ENCODE measurements at places on chromosomes 12 and 14.
A peak's percentile ranks its signal among the peaks of the same experiment; 100 is the strongest.

- DNase-seq: no peak
Observed at GRCh38 chr14:33370426-33370825, 431.7 kb downstream of the NPAS3 start.

DNA sequence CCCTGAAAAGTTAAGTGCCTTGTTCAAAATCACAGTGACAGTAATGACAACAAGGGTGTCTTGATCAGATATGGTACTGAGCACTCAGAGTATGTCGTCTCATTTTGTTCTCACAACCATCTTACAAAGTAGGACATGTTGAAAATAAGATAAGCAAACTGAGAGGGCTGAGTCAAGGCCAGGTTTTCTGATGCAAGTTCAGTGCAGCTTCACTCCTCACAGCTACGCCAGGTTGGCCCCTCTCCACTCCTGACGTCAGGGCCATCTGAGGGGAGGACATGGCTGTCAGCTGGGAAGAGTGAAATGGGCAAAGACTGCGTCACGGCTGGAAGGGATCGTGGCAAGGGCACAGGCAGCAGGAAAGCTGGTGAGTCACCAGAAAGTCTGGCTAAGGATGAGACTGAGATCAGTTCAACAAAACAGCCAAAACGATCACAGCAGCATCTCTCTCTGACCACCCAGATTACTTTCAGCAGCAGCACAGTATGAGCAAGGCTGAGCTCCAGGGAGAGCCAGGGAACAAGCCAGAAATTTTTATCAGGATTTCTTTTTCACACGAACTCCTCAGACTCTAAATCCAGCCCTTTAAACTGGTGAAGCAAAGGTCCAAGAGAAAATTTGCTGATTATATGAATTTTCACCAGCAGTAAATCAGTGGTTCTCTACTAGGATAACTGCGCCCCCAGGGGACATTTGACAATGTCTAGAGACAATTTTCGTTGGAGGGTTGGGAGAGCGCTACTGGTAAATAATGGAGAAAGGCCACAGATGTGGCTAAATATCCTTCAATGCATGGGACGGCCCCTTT, 297.9 kb upstream of the AMIGO2 start:
- no peak for DNase-seq

GRCh38 chr12:47556261-47557030, 149.4 kb downstream of the RPAP3 start:
- DNase-seq: no peak

- no peak for DNase-seq
Observed at GRCh38 chr14:34502545-34503225, 36.8 kb downstream of the EAPP start.

GRCh38 chr12:115709540-115710011, 567.9 kb downstream of the MED13L start:
- no peak for DNase-seq

DNA sequence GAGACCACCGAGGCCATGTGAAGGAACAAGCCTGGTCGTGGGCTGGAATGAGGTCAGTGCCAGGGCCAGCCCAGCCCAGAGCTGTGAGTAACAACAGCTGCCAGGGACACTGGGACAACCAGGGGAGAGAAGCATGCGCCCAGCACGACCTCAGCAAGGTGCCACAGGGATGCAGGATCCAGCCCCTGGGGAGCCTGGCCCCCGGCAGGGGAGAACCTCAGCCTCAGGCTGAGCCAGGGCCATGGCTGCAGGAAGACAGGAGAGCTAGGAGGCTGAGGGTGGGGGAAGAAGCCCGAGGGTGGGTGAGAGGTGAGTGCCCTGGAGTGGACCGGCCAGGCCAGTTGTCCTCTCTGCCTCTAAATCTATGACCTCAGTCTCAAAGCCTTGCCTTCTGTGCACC, 62.6 kb downstream of the BCL11B start:
- DNase-seq: no peak

- DNase-seq: no peak
Observed at GRCh38 chr12:119176267-119177055, 2.3 kb upstream of the HSPB8 start.

GRCh38 chr12:44972746-44973421, 78.0 kb downstream of the DBX2 start:
- peak; percentile 9 for DNase-seq

- DNase-seq: peak; percentile 71
Observed at GRCh38 chr12:49671031-49671765, 36.0 kb downstream of the FMNL3 start.

- DNase-seq: no peak
Observed at GRCh38 chr12:115984616-115985015, 292.9 kb downstream of the MED13L start.

- no peak for DNase-seq
Observed at GRCh38 chr14:58836303-58836974, 198.7 kb downstream of the DACT1 start.

DNA sequence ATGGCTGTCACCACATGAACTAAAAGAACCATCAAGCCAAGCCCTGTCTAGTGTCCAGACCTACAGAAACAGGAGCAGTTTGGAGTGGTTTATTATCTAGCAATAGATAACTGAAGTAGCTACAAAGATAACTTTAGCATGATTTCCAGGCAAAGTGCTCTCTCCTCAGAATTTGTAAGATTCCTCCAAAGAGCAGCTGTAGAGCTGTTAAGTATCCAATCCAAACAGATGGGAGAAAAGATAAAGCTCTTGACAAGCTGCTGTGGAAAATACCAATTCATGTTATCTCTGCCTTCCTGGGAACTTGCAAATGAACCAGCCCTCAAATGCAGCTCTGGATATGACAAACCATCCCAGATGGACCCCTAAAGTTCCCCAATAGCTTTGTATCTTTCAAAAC, 78.9 kb upstream of the RESF1 start:
- DNase-seq: no peak

DNA sequence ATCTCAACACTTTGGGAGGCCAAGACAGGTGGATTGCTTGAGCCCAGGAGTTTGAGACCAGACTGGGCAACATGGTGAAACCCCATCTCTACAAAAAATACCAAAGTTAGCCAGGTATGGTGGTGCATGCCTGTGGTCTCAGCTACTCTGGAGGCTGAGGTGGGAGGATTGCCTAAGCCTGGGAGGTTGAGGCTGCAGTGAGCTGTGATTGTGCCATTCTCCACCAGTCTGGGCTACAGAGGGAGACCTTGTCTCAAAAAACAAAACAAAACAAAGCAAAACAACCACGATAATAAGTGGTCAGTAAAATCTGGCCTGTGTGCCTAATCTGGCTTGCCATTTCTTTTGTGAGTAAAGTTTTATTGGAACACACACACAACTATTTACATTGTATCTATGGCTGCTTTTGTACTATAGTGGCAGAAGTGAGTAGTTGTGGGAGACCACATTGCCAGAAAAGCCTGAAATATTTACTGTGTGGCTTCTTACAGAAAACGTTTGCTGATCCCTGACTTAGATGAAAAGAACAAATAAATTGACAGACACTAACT, 19.4 kb upstream of the KLRG1 start:
- DNase-seq: no peak

DNA sequence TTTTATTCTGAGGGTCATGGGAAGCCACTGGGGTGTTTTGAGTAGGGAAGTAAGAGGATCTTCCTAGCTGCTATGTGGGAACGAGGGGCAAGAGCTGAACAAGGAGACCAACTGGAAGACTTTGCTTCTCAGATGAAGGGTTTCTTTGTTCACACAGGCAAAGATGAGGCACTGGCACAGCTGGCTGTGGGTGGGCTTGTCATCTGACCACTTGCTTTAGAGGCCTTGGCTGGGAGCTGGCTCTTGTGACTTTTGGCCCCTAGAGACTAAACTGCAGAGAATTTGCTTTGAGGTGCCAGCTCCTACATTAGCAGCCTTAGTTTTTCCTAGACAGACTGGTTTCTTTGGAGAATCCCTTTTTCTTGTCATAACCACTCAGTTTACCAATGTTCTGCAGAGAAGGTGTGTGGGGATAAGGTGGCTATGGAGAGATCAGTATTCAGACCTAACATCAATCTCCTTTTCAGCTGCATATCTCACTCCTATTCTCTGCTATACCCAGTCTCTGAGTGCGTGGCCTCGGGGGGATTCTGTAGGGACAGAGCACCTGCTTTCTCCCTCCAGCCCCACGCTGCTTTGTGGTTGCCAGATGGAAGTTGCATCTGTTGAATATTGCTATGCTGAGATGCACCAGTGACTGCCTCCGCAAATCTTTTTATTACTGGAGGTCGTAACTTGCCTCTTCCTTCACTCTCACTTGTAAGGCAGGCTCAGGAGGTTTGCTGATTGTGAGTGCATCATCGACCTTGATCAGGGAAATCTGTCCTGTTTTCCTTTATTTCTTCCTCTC, 12.7 kb downstream of the PPP2R5C start:
- no peak for DNase-seq

GRCh38 chr12:32777159-32777558, 21.5 kb upstream of the YARS2 start:
- DNase-seq: no peak

DNA sequence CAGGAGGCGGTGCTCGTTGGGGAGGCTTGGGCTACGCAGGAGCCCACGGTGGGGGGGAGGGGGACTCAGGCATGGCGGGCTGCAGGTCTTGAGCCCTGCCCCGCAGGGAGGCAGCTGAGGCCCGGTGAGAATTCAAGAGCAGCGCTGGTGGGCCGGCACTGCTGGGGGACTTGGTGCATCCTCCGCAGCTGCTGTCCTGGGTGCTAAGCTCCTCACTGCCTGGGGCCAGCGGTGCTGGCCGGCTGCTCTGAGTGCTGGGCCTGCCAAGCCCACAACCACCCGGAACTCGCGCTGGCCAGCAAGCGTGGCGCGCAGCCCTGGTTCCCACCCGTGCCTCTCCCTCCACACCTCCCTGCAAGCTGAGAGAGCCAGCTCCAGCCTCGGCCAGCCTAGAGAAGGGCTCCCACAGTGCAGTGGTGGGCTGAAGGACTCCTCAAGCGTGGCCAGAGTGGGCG, 3.2 kb downstream of the METTL25 start:
- no peak for DNase-seq

GRCh38 chr12:31017535-31017934, 56.1 kb upstream of the DDX11 start:
- no peak for DNase-seq

DNA sequence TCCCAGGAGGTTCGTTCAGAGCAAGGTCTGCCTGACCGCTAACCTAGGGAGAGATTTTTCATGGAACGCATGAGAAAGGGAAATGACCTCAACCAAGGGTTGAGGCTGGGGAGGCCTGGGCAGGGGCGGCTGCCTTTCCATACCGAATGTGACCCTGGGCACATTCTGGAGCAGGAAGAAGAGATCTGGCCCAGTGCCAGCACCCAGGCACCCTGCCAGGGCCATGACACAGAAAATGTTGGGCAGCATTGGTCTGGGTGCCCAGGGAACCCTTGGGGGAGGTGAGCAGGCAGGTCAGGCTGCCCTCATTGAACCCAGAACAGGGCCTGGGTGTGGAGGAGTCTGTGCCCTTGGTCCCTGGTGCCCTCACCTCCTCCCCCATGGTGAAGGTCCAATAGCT, 106.8 kb downstream of the CALM1 start:
- DNase-seq: no peak

GRCh38 chr14:103667671-103668070, 38.7 kb downstream of the KLC1 start:
- no peak for DNase-seq

GRCh38 chr12:11970155-11970520, 100.6 kb upstream of the BCL2L14 start:
- DNase-seq: no peak

DNA sequence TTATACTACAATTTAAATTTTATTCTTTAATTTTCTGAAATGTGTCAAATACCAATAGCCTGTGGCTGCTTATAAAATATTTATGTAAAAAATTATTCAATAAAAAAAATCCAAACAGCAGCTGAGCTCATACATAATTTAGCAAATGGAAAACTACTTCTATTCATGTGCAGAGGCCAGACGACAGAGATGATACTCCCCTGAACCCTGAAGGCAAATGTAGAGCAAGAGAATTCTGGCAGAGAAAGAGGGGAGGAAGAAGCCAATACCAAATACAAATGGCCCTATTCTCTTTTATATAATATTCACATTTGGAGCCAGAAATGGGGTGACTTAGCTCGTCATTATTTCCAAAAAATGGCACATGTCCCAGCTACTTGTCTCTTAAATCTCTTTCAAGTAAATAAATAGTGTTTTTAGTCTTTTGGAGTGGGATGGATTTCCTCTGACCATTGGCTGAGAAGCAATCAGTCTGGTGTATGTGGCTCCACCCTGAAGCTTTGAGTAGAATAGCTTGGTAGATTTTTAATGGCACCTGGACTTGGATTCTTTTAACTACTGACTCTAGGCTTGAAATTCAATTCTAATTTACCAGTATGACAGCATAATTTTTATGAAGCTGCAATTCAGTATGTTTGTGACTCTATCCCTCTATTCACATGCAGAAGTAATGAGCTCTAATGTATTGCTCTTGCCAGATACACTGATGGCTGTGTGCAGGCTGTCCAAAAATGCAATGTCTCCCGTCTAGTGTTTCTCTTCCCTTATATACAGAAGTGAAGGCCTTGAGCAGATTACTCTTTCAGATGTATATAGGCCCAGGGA, 113.4 kb upstream of the SCAF11 start:
- no peak for DNase-seq

DNA sequence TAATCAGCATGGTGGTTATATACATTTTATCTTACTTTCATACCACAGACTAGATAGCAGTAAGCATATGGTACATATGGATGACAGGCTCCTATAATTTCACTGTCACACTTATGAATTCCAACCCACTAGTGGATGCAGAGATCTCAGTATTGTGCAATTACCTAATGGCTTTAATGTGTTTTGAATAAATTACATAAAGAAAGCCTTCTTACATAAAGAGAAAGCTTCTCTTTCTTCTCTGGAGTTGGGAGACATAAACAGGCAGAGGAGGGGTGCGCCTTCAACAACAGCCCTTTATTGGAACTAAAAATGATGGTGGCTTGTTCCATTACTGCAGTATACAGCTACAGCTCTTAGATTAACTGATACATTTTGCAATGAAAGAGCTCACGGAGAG, 52.6 kb downstream of the SAV1 start:
- DNase-seq: no peak

DNA sequence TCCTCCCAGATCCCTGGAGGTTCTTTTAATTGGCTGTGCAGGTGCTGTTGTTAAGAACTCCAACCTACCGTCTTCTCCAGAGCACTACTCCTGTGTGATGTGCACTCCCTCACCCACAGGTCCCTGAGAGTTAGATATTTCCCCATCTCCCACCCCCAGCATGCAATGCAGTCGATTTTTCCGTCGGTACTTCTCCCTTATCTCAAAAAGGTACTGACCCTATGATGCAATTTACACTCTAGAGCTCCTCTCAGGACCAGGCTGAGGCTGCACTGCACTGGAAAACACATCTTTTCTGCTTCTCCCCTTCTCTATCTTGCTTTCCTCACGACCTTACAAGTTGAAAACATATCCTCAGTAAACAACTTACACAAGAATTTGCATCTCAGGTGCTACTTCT, 312.4 kb upstream of the TBX3 start:
- DNase-seq: no peak

Data from activated CD4-positive, alpha-beta T cell treated with anti-CD3 and anti-CD28 coated beads, Interleukin-2, amount 10 ng/mL, durations not matched to agents 7 days and 5 days (primary cell).